Spinal cord (tissue), 10 donors: ENCODE measurements at places on chromosomes 13 and 19.

- DNase-seq, result no peak
These were observed 960 bp downstream of the PPFIA3 start for GRCh38 chr19:49120325-49120683.

- DNase-seq, result no peak
These were observed 4.4 kb upstream of the C3 start for GRCh38 chr19:6724631-6725492.

DNA sequence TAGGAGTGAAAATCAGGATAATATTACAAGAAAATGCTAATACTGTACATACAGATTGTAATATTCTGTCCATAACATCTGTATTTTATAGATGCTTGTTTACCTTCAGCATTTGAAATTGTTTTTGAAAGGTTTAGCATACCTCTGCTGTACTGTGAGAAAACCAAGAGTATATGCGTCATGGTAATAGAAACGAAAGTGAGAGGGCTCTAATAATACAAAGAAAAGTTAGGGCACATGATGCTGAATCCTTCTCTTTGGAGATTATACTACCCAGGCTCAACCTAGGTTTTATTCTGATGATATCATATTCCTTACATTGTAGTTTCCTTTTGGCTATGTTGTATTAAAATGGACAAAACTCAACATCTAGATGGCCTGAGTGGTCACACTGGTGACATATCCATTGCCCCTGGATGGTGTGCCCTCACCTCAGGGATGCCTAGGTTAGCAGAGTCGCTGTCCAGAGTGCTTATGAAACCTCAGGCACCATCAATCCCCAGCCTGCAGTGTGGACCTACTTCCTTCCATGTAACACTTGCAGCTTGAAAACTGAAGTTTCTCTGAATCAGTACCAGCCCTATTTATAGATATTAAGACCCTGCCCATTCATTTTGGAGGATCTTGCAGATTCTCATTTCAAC is 253.7 kb downstream of the KCTD12 start:
- no peak for DNase-seq

GRCh38 chr13:27466513-27466912 is 16.1 kb upstream of the MTIF3 start:
- no peak for DNase-seq

DNA sequence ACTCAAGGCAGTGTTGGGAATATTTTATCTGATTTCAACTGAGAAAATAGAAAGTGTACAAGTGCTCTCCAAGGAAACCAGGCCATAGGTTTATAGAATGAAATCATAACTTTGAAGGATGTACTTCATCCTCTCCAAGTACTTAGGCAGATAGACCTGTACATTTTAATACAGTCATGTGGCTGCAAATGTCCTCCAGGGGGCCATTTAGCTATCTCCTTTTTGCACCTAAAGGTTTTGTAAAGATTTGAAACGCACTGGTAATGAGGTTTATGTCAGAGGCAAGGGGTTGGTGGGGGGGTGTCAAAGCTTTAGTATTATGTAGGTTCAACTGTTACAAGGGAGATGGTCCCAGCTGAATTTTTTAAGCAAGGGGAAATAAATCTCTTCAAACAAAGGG is 364.4 kb downstream of the DCT start:
- no peak for DNase-seq

DNA sequence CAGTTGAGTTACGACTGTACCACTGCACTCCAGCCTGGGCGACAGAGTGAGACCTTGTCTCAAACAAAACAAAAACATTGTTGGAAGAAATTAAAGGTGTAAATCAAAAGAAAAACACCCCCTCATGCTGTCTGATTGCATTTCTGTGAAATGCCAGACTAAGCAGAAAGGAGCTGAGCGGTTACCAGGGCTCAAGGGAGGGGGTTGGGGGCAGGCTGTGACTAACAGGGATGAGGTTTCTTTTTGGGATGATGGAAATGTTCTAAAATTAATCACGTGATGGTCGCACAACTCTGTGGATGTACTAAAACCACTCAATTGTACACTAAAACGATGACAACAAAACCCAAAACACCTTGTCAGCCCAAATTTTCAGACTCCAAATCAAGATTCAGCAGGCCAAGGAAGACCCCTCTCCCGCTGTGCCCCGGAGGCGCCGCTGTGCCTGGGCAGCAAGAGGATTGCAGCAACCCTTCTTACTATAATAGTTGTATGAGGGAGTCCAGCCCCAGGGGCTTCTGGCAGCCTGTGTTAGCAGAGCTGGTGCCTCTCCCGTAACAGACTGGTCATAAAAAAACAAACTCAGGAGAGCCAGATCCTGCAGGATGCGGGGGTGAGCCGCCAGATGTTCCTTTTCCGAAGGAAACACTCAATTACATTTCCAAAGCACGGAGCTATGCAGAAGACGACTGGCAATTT is 20.9 kb downstream of the CAPS start:
- no peak for DNase-seq

- no peak for DNase-seq
These were observed at the start of gene CSNK1G2 for GRCh38 chr19:1941146-1942077. Gene CSNK1G2, plus strand, starts transcription at chr19:1941172. Its CDS starts 28,601 bp downstream, at chr19:1969773.
